ENCODE measurements at places on chromosomes 11 and 22. TPM values are rescaled to one million over a fixed set of nuclear protein-coding genes. Genes with fewer than 3 reads are reported as not detected.

VPREB1 gene
- total RNA-seq, result not detected

HSPB2 gene
- not detected for total RNA-seq

SLC35E4 gene
- total RNA-seq, result 2.4 TPM

SMIM35 gene
- not detected for total RNA-seq

MMP12 gene
- total RNA-seq, result 0.19 TPM

KRTAP5-2 gene
- total RNA-seq, result not detected

OR9G1 gene
- total RNA-seq, result not detected

SCGB1A1 gene
- not detected for total RNA-seq

MS4A6E gene
- total RNA-seq, result not detected

OR4A16 gene
- 3.0 TPM for total RNA-seq

JAM3 gene
- 14.5 TPM for total RNA-seq

DCHS1 gene
- 20.1 TPM for total RNA-seq

SLC22A9 gene
- not detected for total RNA-seq

CTSW gene
- not detected for total RNA-seq

ASCC2 gene
- total RNA-seq, result 54.9 TPM

E2F8 gene
- 19.5 TPM for total RNA-seq

ANO3 gene
- total RNA-seq, result not detected

ASPHD2 gene
- 1.4 TPM for total RNA-seq

ZC3H12C gene
- total RNA-seq, result 21.7 TPM

WNT7B gene
- total RNA-seq, result not detected

GLB1L2 gene
- total RNA-seq, result 21.7 TPM
